ENCODE measurements at places on chromosomes 3 and 15.

GRCh38 chr15:25900901-25901300, 37.8 kb upstream of the ATP10A start:
- no peak for DNase-seq

DNA sequence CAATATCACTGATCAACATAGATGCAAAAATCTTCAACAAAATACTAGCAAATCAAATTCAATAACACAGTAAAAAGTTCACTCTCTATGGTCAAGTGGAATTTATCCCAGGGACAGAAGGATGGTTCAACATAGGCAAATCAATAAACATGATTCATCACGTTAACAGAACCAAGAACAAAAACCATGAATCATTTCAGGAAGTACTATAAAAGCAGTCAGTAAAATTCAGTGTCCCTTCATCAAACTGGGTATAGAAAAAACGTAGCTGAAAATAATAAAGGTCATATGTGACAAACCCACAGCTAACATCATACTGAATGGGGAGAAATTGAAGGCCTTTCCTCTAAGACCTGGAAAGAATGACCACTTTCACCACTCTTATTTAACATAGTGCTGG, 172.1 kb downstream of the POLR2M start:
- no peak for DNase-seq

GRCh38 chr3:121430664-121431215, 115.0 kb downstream of the POLQ start:
- DNase-seq: no peak

GRCh38 chr3:142566096-142566495, 12.4 kb downstream of the ATR start:
- no peak for DNase-seq
